GM23248 (cell line): ENCODE measurements at places on chromosomes 4 and X.

DNA sequence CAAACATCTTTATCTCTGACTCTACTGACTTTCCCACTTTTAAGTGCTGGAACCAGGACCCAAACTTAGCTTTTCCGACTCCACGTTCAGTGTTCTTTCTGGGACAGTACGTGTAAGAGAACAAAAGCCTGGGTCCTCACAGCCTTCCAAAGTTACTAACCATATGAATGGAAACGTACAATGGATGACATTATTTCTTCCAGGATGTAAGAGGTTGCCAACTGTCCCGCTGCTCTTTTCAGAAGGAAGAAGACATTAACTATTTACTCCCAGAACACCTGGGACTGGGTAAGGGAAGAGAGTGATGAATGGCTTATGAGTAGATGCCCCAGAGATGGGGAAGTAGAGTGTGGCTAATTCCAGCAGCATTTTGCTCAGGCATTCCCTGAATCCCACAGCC is 114.7 kb downstream of the TRAPPC11 start:
- no peak overlapping the region for H3K4me3 ChIP-seq
- peaks cover 7% of the 10 kb centered on the region; the same call in 1 of the 2 replicates for H3K27me3 ChIP-seq
- H3K36me3 ChIP-seq: no peaks in the 10 kb centered on the region
- no peak overlapping the region for H3K27ac ChIP-seq
- H3K4me1 ChIP-seq: no peaks in the 10 kb centered on the region

- H3K36me3 ChIP-seq: peaks cover 12% of the 10 kb centered on the region; the same call in 1 of the 2 replicates
- H3K4me1 ChIP-seq: peaks cover 6% of the 10 kb centered on the region; the same call in 1 of the 2 replicates
- no peak for DNase-seq
- H3K27me3 ChIP-seq: no peaks in the 10 kb centered on the region
Measured at GRCh38 chr4:5788144-5788543, 77.1 kb downstream of the EVC start.

- peak overlapping the region; percentile 69 for H3K27ac ChIP-seq
- H3K4me3 ChIP-seq: no peak overlapping the region
- H3K36me3 ChIP-seq: no peaks in the 10 kb centered on the region
Measured at GRCh38 chrX:150438165-150438564, 75.0 kb downstream of the MAMLD1 start.

- H3K4me3 ChIP-seq: no peak overlapping the region
- DNase-seq: no peak
- H3K27me3 ChIP-seq: no peaks in the 10 kb centered on the region
- H3K4me1 ChIP-seq: peaks cover 44% of the 10 kb centered on the region
- H3K27ac ChIP-seq: peak overlapping the region; percentile 92
Measured at GRCh38 chr4:2489081-2489805, 20.3 kb downstream of the RNF4 start.

DNA sequence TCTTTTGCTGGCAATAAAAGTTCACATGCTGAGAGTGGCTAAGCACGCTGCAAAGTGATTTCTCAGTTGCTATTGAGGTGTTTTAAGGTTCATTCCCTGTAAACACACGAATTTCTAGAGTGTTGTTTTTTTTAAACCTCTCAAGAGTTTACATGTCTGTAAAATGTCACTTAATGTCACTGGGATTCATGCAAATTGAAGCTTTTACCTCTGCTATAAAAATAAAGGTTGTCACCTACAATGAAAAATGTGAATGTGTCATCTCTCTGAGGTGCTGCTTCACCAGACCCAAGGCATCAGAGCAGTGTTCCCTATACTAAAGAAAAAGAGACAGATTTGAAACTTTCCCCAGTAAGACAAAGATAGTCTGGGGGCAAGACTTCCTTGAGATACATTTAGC is 127.0 kb downstream of the PPA2 start:
- no peaks in the 10 kb centered on the region for H3K4me1 ChIP-seq
- no peak overlapping the region for H3K4me3 ChIP-seq
- no peaks in the 10 kb centered on the region for H3K36me3 ChIP-seq
- no peaks in the 10 kb centered on the region for H3K27me3 ChIP-seq
- no peak overlapping the region for H3K27ac ChIP-seq

DNA sequence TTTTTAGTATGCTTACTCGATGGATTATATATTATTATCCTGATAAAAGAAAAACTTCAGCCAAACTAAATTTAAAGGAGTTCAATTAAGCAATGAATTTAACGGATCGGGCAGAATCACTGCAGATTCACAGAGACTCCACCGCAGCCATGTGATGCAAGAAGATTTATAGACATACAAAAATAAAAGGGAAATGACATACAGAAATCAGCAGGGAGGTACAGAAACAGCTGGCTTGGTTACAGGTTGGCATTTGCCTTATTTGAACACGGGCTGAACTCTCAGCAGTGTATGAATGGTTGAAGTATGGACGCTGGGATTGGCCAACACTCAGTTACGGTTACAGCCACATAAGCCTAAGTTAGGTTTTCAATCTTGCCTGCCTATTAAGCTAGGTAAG is 35.4 kb upstream of the DHRSX start:
- H3K4me1 ChIP-seq: no peaks in the 10 kb centered on the region
- DNase-seq: no peak
- H3K27me3 ChIP-seq: peaks cover 28% of the 10 kb centered on the region
- H3K36me3 ChIP-seq: no peaks in the 10 kb centered on the region

DNA sequence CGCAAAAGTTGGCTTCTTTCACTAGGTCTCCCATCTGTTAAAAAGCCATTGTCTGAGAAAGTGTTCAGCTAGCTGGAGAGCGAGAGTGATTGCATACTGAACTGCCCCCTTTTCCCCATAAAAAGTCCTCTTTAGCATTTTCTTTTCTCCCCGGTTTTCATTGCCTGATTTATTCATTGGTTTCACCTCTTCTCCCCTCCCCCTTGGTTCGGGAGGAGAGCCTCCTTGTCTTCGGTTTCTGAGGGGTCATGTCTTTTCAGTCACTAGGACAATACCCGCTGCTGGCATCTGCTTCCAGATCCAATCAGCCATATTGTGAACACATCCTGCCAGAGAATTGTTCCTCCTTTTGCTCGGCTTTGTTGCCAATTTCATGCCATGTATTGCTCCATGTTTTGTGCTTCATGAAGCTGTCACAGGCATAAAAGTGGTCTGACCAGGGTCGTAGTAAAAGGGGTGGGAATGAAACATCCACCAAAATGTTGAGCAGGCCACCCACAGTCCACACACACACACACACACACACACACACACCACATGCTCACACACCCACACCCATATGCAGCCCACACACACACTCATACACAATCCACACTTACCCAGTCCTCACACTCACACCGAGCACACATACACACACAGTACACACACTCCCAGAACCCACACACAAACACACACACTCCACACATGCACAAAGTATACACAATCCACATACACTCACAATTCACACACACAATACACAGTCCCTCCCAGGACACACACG is 136.0 kb downstream of the NKX6-1 start:
- no peaks in the 10 kb centered on the region for H3K4me1 ChIP-seq
- H3K27ac ChIP-seq: no peak overlapping the region
- H3K4me3 ChIP-seq: no peak overlapping the region
- H3K27me3 ChIP-seq: no peaks in the 10 kb centered on the region
- H3K36me3 ChIP-seq: no peaks in the 10 kb centered on the region

- DNase-seq: peak; percentile 89
- H3K27me3 ChIP-seq: no peaks in the 10 kb centered on the region
- H3K4me3 ChIP-seq: no peak overlapping the region
- H3K4me1 ChIP-seq: peaks cover 44% of the 10 kb centered on the region
- H3K27ac ChIP-seq: peak overlapping the region; percentile 17
- H3K36me3 ChIP-seq: no peaks in the 10 kb centered on the region
Measured at GRCh38 chr4:101232074-101232776, 115.1 kb downstream of the PPP3CA start.

GRCh38 chr4:68535974-68536373 is 40.1 kb downstream of the UGT2B17 start:
- H3K4me3 ChIP-seq: no peak overlapping the region
- H3K27ac ChIP-seq: no peak overlapping the region
- no peaks in the 10 kb centered on the region for H3K27me3 ChIP-seq
- H3K4me1 ChIP-seq: no peaks in the 10 kb centered on the region

DNA sequence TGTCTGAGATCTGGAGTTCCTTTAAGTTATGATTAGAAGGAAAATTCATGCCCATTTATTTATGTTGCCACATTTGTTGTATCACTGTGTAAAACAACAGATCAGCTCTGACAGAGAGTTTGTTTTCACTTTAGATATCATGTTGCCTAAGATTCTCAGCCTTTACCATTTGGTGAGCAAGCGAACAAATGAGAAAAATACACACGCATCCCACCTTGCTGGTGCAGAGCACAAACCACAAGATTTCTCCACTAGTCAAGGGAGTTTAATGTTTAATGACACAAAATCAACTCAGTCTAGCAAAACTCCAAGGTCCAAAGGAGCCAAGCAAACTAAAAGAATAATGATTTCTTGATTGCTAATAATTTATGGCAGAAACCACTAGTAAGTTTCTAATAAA is 27.7 kb downstream of the FGF5 start:
- no peak for DNase-seq
- H3K27me3 ChIP-seq: no peaks in the 10 kb centered on the region
- H3K4me3 ChIP-seq: no peak overlapping the region
- H3K4me1 ChIP-seq: peaks cover 36% of the 10 kb centered on the region
- H3K36me3 ChIP-seq: peaks cover 11% of the 10 kb centered on the region

- DNase-seq: no peak
- H3K4me1 ChIP-seq: peaks cover 11% of the 10 kb centered on the region
- no peaks in the 10 kb centered on the region for H3K36me3 ChIP-seq
- no peaks in the 10 kb centered on the region for H3K27me3 ChIP-seq
- H3K27ac ChIP-seq: no peak overlapping the region
- H3K4me3 ChIP-seq: no peak overlapping the region
Measured at GRCh38 chr4:8544741-8545438, 35.3 kb upstream of the GPR78 start.

GRCh38 chr4:8775121-8775520 is 96.5 kb downstream of the HMX1 start:
- H3K27me3 ChIP-seq: peaks cover 7% of the 10 kb centered on the region; the same call in 1 of the 2 replicates
- no peaks in the 10 kb centered on the region for H3K36me3 ChIP-seq
- H3K4me1 ChIP-seq: no peaks in the 10 kb centered on the region

- H3K36me3 ChIP-seq: no peaks in the 10 kb centered on the region
- no peak overlapping the region for H3K4me3 ChIP-seq
- H3K27ac ChIP-seq: no peak overlapping the region
- no peaks in the 10 kb centered on the region for H3K4me1 ChIP-seq
Measured at GRCh38 chr4:179196511-179196910, 1754.3 kb upstream of the AGA start.

- no peak overlapping the region for H3K27ac ChIP-seq
- no peak overlapping the region for H3K4me3 ChIP-seq
- no peak for DNase-seq
- no peaks in the 10 kb centered on the region for H3K27me3 ChIP-seq
Measured at GRCh38 chr4:166518776-166519175, 645.7 kb downstream of the TLL1 start.

GRCh38 chr4:4456351-4456750 is 69.4 kb downstream of the NSG1 start:
- peak; percentile 6 for DNase-seq
- peak overlapping the region; percentile 91 for H3K27ac ChIP-seq
- H3K36me3 ChIP-seq: peaks cover 17% of the 10 kb centered on the region; the same call in 1 of the 2 replicates
- H3K27me3 ChIP-seq: no peaks in the 10 kb centered on the region
- no peak overlapping the region for H3K4me3 ChIP-seq
- H3K4me1 ChIP-seq: peaks cover 14% of the 10 kb centered on the region

GRCh38 chr4:135238940-135239339 is 1037.4 kb upstream of the PABPC4L start:
- H3K4me1 ChIP-seq: no peaks in the 10 kb centered on the region
- no peak overlapping the region for H3K4me3 ChIP-seq
- no peaks in the 10 kb centered on the region for H3K36me3 ChIP-seq
- H3K27me3 ChIP-seq: no peaks in the 10 kb centered on the region
